ENCODE measurements at places on chromosomes 6 and 20.

DNA sequence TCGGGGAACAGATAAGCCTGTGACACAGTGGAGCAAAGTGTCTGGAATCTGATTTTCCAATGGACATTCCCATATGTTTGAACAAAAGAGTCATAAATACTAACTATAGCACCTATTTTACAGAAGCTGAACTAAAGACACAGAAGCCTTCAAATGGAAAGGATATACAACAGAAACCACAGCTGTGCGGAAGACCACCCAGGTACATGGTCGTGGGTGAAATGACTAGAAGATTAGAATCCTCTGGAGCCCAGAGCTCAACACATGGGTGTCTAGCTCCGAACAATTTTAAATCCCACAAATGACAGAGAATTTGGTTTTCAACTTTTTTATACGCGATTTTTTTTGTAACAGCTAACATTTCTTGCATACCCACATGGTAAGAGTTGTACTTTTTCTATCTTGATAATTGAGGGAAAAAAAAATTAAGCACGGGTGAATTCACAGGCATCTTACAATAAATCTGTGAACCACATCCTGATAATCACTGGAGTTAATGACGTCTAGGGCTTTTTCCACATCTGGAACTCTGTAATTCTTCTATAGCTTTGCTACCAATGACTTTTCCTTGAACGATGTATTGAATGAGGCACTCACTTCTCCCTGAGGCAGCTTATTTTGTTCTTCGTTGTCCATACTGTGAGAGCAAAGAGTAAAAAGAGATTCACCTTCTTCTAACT lies 271.1 kb upstream of the AGPAT4 start:
- DNase-seq, result no peak

- no peak for DNase-seq
These were observed 34.9 kb downstream of the BTBD3 start for GRCh38 chr20:11952639-11953038.

- DNase-seq, result no peak
These were observed 85.7 kb downstream of the C6orf118 start for GRCh38 chr6:165223736-165224135.

DNA sequence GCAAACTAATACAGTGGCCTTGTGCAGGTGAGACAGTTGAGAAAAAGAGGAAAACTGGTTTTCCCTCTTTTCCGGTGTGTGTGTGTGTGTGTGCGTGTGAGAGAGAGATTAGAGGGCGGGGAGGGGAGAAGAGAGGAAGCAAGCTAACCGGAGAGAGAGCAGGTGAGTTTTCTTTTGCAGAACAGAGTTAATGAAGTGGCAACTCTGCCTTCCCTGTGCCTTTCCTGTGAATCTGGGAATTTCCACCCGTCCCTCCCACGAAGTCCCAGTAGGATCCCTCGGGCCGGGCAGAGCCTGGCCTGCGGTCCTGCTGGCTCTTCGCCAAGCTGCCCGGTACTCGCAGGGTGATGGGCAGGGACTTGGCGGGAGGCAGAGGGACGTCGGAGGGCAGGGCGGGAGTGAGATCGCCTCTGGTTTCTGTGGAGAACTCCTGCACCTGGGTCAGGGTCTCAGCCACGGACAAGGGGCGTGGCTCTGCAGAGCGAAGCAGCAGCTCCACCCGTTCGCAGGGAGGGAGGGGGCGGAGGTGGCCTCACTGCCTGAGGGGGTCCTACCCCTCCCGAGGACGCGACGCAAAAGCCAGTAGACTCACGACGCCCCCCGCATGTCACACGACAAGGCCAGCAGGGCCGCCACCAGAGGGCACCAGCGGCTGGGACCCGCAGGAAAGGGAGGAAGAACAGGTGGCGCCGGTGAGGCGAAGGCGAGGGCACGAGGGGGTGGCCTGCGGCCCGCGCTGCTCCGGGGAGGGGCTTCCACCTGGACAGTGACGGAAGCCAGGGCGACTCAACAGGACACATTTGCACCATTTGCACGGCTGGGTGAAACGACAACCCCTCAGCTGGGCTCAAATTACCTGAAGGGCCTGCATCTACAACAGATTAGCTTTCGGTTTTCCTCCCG lies 51.2 kb upstream of the RNF182 start:
- peak; percentile 60 for DNase-seq

DNA sequence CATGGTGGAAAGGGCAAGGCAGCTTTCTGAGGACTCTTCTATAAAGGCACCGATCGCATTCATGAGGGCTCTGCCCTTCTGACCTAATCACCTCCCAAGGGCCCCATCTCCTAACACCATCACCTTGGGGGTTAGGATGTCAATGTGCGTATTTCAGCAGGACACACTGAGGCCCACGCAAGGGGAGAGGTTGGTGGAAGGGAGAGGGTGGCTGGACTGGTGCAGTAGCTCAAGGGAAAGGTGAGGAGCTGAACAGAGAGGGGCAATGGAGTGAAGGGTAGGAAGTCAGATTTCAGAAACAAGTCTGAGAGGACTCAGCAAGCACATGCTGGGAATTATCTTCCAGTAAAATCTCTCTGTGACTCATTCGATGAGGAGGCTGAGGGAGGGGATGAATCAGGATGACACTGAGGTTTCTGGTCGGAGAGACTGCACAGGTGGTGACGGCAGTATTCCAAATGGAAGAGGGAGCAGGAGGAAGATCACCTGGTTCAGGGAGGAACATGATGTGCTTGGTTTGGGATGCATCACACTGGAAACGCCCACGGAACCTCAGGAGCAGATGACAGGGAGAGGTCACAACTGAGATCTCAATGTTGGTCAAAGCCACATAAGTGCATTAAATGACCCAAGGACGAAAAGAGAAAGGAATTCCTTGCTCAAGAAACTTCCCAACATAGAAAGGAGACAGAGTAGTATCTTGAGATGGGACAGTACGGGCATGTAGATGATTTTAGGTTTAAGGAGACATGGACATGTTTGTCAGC lies 67.1 kb downstream of the TFAP2A start:
- no peak for DNase-seq

GRCh38 chr20:51054233-51054632 lies 31.3 kb upstream of the KCNG1 start:
- no peak for DNase-seq
